Right hindlimb (tissue), 1 donor: ENCODE measurements at places on chromosomes 1 and 21.

- DNase-seq = no peak
Observed at GRCh38 chr1:237891266-237891665, 544 bp upstream of the ZP4 start.

- DNase-seq = peak; percentile 59
Observed at GRCh38 chr1:156383023-156383422, 14.0 kb downstream of the RHBG start.

DNA sequence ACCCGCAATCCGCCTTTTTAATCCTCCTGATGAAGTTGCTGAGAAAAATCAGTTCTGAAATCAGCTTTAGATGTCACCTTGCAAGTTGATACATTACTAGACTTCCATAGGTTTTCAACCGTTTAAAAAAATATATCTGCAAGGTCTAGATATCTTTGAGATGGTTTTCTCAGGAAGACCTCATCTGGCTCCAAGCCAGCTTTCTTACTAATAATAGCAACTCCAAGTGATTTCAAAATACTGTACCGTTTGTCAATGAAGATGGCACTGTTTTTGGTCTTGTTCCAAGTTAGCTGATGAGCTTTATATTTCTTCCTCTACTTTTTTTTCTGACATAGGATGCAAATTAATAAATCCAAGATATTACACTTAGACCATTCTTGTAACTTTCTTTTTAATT lies 40.3 kb downstream of the LRRC8C start:
- DNase-seq = no peak

GRCh38 chr1:69315823-69316222 lies 251.9 kb upstream of the LRRC7 start:
- no peak for DNase-seq

DNA sequence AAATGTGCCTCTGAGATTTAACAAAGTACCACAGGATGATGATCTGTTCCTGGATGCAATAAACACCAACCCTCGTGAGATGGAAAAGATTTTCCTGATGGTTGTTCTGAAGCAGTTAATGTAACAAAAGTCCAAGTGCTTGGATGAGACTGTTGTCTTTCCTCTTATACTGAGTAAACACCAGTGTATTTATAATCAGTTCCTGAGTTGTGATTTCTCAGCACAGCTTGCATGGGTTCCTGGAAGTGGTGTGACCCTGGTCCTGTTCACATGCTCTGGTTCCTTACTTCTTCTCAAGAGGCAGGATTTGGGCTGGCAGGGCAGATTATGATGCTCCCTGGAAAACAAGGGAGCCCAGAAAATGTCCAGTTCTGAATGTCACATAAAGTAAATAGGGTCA lies 208.2 kb upstream of the USP24 start:
- no peak for DNase-seq

GRCh38 chr21:38918607-38919346 lies 113.0 kb downstream of the ETS2 start:
- DNase-seq = peak; percentile 2

GRCh38 chr1:191618181-191618580 lies 540.1 kb upstream of the RGS18 start:
- DNase-seq = peak; percentile 40
